ENCODE measurements at places on chromosomes 7 and 10. TPM values are rescaled to one million over a fixed set of nuclear protein-coding genes. Genes with fewer than 3 reads are reported as not detected.

The ATAD1 gene
- 12.6 TPM for total RNA-seq

The SPDYE8 gene
- total RNA-seq = not detected

The EN2 gene
- total RNA-seq = not detected

The GPR15LG gene
- total RNA-seq = not detected

The SCIN gene
- total RNA-seq = 0.23 TPM

Data from liver (tissue), 10 donors.